ENCODE measurements at places on chromosomes 13 and 19.

DNA sequence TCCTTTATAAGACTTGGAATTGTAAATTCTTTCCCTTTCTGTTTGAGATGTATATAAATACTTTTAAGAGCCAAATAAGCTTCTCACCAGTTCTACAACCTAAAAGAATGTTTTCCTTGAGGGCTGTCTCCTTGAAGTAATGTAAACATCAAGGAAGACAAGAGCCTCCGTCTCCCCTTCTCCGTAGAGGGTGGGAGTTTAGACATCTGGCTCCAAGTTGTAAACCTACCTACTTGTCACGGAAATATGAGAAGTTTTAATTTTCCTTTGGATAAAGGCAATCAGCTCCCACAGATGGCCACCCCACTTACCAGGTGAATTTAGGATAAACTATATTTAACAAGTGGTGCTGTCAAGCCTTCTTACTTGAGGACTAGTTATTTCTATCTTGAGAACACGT is 237.9 kb downstream of the NALCN start:
- no peak for DNase-seq

DNA sequence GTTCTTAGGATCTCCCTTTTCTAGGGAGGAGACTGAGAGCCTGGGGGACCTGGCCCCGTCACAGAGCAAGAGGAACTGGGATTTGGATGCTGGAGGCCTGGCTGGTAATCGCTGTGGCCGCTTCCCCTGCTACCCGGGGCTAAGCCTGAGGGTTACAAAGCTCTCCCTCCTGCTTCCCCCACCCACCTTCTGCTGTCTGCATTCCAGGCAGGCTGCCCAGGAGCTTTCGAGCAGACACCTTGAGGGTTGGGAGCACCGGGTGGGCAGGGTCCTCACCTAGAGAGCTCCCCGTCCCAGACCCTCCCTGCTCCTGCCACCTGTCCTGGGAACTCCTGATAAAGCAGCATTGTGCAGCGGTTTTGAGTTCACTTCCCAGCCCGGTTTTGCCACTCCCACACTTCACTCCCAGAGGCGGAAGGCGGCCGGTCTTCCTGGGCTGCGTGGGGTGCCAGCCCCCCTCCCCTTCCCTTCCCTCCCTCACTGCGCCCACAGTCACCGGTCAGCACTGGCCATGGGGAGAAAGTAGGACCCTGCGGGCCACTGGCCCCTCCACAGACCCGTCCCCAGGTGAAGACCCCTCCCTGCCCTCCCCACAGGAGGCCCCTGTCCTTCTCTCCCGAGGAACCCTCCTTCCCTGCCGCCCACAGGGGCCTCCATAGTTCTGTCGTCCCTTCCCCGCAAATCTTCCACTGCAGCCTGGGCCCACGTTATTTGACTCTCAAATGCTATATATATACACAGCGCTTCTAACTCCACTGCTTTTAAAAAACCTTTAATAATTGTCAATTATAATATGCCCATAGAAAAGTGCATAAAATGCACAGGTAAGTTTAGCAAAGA is 8.1 kb downstream of the PAK4 start:
- DNase-seq: no peak

- no peak for DNase-seq
These were observed 3.6 kb downstream of the LRRC25 start for GRCh38 chr19:18393836-18394235.

GRCh38 chr13:113612607-113613006 is 28.1 kb downstream of the TFDP1 start:
- no peak for DNase-seq

- DNase-seq: no peak
These were observed 6.3 kb downstream of the C19orf12 start for GRCh38 chr19:29708554-29709439.

DNA sequence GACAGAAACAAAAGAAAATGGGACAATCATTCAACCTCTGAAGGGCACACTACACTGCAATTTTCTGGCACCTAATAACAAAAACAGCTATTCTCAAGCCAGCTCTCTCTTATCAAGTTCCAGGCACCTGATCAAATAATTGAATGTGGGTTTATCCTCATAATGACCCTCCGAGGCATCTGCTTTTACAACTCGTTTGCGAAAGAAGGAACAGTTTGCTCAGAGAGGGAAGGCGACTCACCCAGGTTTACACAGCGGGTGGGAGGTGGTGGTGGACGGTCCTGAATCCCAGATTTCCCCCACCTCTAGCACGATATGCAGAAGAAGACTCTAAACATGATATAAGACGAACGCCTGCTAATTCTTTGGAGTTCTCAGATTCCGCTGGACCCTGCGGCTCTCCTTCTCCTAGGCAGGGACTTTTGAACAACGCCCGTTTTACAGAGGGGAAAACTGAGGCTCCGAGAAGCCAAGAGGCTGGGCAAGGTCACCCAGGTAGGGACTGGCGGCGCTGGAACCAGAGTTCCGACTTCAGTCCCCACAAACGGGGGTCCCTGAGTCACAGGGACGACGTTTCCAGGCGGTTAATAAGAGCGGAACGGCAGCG is 641 bp downstream of the SGTA start:
- no peak for DNase-seq

GRCh38 chr19:28502879-28503734 is 709.8 kb downstream of the UQCRFS1 start:
- DNase-seq: no peak

GRCh38 chr13:26026211-26026610 is 25.6 kb downstream of the SHISA2 start:
- DNase-seq: no peak

- DNase-seq: no peak
These were observed 502.4 kb downstream of the MYO16 start for GRCh38 chr13:109131698-109132257.
